ENCODE measurements at places on chromosomes 1 and 21.

- DNase-seq, result no peak
Observed at GRCh38 chr21:45175326-45176095, 101.1 kb downstream of the ADARB1 start.

GRCh38 chr1:229642376-229642775 lies 16.3 kb downstream of the URB2 start:
- DNase-seq, result no peak

- peak; percentile 50 for DNase-seq
Observed at GRCh38 chr1:174999936-175000696, at the start of gene CACYBP. CACYBP (plus strand) TSS chr1:174999947; CDS start chr1:175000181, 234 bp downstream.

DNA sequence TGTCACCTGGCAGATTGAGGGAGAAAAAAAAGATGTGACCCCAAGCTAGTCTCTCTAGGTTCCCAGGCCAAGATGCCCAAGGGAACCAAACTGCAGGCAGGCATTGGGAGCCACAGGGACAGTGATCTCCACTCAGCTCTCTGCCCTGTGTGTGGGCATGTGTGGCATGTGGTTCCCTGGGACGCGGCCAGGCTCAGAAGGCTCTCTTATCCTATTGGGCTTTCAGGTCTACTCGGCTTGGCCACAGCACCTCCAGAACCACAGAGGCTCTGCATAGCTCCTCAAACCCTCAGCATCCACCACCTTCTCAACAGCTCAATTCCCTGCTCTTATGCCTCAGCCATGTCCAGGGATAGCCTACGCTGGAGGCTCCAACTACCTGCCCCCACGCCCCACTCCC lies 22.0 kb downstream of the IQGAP3 start:
- DNase-seq, result no peak

- DNase-seq, result no peak
Observed at GRCh38 chr1:225677350-225678124, 24.6 kb upstream of the ENAH start.

- DNase-seq, result no peak
Observed at GRCh38 chr1:212651521-212651920, 43.0 kb downstream of the ATF3 start.

- peak; percentile 13 for DNase-seq
Observed at GRCh38 chr1:160860840-160861505, 1.7 kb downstream of the CD244 start.

Data from suppressor macrophage (primary cell).